Stromal cell of bone marrow (primary cell): ENCODE measurements at places on chromosomes 7 and 10.

DNA sequence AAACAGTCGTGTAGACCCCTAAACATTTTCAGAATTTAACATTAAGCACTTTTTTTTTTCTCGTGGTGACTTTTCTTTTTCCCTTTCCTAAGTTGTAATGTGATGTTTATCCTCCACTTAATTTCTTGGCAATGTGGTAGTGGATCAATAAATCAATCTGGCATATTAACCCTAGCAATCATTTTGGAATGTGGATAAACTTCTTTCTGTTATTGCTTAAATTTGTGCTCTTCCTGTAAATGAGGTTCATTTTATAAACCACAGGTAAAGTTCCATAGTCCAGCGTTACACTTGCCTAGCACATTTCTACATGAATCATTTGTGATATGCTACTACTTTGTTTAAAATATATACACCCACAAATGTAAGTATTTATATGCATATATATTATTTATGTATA lies 247.4 kb upstream of the ETV1 start:
- no peak for DNase-seq

DNA sequence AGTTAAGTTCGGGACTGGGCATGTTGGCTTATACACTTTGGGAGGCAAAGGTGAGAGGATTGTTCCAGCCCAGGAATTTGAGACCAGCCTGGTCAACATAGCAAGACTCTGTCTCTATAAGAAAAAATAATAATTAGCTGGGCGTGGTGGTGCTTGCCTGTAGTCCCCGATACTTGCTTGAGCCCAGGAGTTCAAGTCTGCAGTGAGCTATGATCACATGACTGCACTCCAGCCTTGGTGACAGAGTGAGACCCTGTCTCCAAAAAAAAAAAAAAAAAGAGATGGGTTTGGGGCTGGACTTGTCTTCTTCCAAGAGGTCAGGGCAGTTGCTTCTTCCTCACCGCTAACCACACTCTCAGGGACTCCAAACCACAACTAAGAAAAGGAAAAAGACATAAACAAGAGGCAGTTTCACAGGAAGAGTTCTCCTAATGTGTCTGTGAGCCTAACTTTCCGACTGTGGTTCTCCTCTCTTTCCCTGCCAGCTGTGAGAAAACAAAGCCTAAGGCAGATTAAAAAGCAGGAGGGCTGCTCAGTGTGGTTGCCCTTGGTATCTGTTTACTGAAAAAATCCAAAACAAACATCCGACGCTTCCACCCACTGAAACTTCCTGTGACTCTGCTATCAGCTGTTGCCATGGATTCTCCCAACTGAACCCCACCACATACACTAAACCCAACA lies 2.4 kb upstream of the SERPINE1 start:
- DNase-seq, result peak; percentile 88

- no peak for DNase-seq
Measured at GRCh38 chr10:132943791-132944404, 1.5 kb upstream of the CFAP46 start.

DNA sequence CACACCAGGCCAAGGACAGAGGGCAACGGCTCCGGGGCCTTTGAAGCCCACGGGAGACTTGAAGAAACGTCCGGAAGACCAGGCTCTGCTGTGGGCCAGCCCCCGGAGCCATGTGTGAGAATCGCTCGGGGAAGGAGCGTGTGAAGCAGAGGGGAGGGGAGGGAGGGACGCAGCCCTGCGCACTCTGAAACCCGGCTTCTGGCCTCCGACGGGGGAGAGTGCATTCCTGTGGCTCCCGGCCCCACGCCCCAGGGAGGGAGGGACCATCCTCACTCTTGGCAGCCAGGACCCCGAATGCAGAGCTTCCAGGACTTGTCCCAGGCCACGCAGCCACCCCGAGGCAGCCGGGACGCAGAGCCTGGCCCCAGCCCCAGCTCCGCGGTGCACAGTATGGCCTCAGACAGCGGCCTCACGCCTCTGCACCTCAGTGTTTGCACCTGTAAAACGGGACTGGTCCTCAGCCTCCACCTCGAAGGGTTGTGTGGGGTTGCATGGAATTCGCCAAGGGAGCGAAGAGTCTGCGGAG lies 67.4 kb downstream of the PDGFA start:
- DNase-seq, result no peak

GRCh38 chr7:55031075-55031474 lies 12.3 kb downstream of the EGFR start:
- no peak for DNase-seq

DNA sequence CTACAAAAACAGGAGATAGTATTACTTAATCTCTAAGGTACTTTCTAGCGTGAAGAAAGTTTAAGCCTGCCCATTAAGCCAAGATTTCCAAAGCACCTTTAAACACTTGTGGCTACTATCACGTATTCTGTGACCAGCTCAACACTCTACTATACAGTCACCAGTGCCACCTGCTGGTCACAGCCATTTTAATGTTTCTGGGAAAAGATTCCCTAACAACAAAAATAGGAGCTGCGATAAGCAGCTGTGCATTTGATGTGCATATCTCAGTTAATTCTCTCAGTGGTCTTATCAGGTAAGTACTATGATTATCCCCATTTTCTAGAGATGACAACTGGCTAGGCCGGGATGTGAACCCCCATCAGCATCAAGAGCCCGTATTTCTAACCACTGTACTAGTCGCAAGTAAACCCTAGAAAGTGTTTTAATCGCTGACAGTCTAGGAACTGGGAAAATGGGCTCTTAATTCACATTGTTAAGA lies 860 bp downstream of the SEC31B start:
- peak; percentile 44 for DNase-seq

DNA sequence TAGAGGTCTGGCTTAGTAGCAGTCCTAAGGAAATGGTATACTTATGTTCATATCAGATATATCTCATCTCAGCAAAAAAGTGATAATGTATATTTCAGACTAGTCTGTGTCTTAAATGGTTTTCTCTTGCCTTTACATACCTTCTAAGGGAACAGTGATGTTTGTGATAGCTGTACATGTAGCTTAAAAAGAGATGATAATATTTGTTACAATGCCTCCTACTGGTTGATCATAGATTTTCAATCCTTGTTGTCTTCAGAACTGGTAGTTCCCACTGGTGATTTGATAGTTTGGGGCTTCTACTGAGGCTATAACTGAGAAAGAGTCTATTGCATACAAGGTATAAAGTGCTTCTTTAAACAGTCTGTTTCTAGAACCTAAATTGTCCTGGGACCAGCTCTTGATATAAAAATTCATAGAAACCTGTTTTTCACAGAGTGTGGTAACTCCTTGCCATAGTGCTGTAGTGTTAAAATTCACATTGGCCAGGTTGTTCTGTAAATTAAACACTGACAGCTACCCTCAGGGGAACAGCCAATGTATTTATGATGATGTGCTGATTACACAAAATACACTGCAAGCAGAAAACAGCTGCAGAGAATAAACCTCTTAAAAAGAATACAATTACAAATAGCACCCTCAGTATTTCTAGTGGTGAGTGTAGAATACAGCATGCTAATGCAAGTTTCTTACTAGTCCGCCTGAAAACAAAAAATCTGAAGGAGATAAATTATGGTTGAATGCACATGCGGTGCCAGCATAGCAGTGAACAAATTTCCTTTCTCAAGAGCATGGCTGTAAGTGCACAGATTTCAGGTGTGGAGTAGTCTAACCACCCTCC lies 90.3 kb downstream of the BTRC start:
- DNase-seq, result no peak

- no peak for DNase-seq
Measured at GRCh38 chr7:2575733-2576340, 17.1 kb downstream of the IQCE start.

- peak; percentile 1 for DNase-seq
Measured at GRCh38 chr7:97731736-97732564, at the start of gene TAC1. TAC1 (plus strand) TSS chr7:97732086; CDS start chr7:97732613, 527 bp downstream.

DNA sequence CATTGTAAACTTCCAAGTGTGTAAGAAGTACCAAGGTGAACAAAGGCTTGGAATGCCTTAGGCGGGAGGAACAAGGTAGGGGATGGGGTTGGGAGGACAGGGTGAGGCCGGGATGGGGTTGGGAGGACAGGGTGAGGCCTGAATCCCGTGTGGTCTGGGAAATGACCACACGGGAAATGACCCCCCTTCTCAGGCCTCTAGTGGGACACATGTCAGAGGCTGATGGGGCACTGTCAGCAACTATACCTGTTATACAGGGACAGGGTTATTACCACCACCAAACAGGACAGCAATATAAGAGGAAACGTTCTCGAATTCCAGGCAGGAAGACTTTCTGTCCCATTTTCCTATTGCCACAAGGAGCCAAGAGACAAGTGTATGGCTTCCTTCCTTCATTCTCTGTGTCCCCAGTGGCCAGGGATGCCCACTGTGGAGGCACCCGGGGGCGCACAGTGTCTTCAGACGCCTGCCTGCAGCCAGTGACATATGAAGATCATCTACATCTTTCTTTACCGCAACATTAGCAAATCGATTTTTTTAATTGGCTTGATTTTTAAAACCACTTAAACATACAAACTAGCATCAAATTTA lies 1.3 kb downstream of the MKI67 start:
- DNase-seq, result no peak

GRCh38 chr7:27324246-27324645 lies 81.6 kb downstream of the EVX1 start:
- DNase-seq, result no peak

DNA sequence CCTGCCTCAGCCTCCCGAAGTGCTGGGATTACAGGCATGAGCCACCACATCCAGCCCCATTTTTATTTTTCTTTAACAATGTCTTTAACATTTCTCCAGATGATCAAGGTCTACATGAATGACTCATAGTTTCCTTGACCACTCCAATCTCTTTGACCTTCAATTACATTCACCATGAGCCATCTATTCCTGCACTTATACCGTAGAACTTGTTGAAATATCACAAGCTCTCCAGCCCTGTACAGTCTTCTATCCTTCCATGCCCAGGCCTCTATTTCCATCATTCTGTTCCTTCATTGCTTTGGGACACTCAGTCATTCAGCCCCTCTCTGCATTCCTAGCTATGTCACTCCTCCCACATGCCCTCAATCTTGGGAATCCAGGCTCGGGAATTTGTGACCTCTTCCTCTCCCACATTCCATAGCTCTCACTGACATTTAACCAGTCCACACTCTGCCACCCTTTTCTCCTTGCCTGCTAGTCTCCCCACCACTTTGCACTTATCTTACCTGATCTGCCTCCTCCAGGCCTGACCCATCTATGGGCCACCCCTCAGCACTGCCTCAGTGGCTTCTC lies 151.8 kb upstream of the STK17A start:
- DNase-seq, result peak; percentile 4

DNA sequence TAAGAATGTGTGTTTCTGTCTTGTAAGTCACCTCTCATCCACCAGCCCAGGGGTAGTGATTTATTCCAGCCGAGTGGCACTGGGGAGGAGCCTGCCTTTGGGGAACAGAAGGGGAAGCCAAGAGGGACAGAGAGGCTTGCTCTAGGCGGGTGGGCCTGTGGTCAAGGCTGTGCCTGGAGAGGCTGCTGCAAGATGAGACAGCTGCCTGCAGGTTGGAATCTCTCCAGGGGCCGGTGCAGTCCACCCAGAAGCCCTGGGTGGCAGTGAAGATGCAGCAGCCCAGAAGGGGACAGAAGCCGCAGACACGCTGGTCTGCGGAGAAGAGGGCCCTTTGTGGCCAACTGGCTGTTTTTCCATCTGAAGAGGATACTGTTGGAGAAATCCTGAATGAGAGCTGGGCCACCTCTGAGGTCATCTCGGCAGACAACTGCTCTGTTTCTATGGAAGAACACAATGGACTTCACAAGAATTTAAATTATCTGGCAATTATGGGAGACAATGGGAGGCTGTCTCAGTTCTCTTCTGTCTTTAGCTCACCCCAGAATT lies 175.7 kb downstream of the GFRA1 start:
- DNase-seq, result no peak

GRCh38 chr7:127588697-127589482 lies 679 bp downstream of the ARF5 start:
- DNase-seq, result no peak

GRCh38 chr7:1255080-1255816 lies 22.6 kb downstream of the UNCX start:
- no peak for DNase-seq

DNA sequence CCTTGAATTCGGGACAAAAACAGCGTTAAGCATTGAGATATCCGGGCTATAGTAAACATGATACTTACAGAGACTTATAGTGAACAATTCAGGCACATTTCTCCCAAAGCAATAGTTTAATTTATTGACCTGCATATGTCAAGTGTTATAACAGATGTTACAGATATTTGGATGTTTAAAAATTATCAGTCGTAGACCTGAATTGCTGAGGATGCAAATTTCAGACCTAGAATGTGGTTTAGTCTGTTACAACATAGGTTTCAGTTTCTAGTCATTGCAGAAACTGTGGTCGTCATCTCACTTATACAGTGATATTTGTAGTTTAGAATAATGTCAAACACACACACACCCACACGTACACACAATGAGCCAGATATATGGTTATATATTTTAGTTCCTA lies 85.2 kb downstream of the VTI1A start:
- DNase-seq, result no peak

- DNase-seq, result no peak
Measured at GRCh38 chr7:25579778-25580075, 351.4 kb upstream of the NPVF start.

DNA sequence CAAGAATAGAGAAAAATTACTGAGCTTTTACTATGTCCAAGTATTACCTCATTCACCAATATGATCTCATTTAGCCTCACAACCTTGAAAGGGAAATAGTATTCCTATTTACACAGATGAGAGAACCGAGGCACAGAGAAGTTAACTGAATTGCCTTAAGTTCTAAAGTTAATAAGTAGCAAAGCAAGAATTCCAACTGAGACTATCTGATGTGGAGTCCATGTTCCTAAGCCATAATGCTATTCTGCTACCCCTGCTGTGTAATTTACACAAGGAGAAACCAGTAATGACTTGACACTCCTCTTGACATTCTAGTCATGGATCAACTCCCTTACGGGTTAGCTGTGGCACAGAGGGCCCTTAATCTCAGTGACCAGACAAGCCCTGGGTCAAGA lies 60.7 kb downstream of the ABCB4 start:
- DNase-seq, result no peak

DNA sequence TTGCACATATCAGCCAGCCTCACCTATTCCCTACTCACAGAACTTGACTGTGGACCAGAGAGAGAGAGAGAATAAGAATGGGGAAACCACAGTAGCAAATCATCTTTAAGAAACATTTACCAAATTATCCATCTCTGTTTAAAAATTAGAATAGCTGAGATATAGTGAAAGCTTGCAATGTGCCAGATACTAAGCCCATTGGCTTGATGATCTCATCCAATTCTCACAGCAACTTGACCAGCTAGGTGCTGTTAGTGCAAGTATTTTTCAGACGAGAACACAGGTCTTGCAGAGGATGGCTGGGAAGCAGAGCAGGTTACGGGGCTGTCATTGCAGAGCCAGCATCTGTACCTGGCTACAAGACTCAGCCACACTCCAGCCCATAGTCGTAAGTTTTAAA lies 50.9 kb downstream of the KLF6 start:
- no peak for DNase-seq

GRCh38 chr10:3961082-3961481 lies 176.1 kb upstream of the KLF6 start:
- no peak for DNase-seq

DNA sequence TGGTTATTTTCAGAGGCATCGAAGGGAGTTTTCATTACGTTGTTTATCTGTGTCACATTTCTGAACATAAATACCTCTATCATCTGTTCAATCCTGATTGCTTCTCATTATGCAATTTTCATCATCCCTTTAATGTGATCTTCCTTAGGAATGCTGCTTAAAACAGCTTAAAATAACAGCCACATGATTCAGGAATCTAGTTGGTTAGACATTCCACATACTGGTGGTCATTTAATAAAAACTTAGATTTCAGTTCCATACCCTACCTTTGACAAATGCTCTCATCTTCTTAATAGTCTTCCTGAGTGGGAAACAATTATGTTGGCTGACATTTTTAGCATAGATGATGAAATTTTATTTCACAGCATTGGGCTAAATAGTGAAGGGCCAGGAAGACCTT lies 191.3 kb upstream of the CDCA7L start:
- no peak for DNase-seq
